GM06990 (cell line): ENCODE measurements at places on chromosomes 12 and 14.

DNA sequence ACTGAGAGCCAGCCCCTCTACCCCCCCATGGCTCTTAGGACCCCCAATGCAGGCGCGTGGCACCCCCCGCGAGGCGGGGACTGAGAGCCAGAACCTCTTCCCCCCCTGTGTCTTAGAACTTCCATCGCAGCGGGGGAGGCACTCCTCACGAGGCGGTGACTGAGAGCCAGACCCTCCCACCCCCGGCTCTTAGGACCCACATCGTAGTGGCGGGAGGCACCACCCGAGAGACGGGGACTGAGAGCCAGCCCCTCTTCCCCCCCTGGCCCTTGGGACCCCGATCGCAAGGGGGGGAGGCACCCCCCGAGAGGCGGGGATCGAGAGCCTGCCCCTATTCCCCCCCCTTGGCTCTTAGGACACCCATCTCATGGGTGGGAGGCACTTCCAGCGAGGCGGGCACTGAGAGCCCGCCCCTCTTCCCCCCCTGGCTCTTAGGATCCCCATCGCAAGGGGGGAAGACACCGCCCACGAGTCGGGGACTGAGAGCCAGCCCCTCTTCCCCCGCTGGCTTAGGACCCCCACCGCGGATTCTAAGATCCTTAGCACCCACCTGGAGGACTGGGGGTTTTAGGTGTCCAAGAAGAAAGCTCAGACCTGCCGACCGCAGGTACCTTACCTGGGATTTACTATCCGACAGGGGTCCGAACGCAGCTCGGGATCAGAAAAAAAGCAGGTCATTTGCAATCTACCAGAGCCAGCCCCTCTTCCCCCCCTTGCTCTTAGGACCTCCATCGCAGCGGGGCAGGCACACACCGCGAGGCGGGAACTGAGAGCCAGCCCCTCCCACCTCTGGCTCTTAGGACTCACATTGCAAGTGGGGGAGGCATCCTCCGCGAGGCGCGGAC, 44.9 kb downstream of the DDX11 start:
- no peak for DNase-seq

- DNase-seq: no peak
Observed at GRCh38 chr14:78130356-78130755, 39.8 kb upstream of the NRXN3 start.

- no peak for DNase-seq
Observed at GRCh38 chr12:48744251-48745008, 27.9 kb upstream of the CCNT1 start.

DNA sequence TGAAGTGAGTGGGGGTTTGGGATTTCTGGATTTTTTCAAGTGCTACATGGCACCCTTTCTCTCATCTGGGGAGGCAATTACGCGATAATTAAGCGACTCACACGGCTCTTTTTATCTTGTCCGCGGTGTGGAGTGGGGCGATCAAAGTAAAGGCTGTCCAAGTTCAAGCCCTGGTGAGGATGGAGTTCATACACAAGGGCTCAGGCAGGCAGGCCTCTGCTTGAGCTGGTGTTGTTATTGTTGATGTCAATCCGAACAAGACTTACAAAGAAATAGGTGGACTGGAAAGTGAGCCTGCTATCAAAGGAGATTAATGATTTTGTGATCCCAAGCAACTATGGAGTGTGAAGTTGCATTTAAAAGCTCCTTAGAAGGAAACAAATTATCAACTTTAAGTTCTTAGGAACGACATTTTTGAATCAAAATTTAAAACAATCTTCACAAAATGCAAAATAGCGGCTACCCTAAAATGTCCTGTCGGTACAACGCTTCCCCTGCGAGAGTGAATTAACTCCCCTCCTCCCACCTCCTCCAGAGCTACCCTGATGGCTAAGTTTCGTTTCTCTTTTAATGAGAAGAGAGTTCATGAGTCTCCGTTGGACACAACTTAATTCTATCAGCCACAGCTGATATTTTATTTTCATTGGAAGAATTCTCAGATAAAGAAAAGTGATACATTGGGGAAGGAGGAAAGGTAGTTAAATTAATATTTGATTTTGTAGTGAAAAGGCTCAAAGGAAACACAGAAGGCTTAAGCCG, 5.9 kb downstream of the FOXA1 start:
- no peak for DNase-seq

DNA sequence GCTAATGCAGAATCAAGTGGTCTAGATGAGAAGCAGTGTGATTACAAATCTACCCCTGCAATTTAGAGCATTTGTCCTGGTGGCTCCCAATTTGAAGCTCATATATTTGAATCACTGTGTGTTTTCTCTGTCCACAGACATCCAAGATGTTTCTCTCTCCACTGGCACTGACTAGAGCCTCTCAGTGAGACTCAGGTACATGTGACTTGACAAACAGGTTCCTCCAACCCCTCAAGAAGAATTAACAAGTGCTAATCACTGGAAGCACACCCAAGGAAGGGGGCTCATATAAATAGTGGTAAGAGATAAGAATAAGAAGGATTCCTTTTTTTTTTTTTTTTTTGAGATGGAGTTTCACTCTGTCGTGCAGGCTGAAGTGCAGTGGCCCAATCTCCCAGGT, 20.5 kb downstream of the OR10G2 start:
- DNase-seq: no peak

GRCh38 chr12:44848703-44849085, 27.4 kb downstream of the NELL2 start:
- peak; percentile 29 for DNase-seq

DNA sequence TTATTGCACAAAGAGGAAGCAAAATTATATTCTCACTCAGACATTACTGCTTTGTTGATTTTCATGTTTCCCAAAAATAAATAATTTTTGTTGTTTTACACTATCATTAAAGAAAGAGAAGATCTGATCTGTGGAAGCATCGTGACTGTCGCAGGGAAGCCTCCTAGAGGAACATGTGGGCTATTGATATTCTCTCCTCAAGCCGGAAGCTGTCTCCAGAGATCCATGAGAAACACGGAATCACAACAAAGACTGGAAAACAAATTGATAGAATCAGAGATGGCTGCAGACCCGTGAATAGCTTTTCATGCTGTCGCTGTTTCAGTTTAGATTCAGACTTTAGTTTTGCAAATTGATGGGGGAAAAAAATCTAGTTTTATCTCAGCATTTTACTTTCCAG, 235.2 kb upstream of the TMPO start:
- DNase-seq: no peak

- no peak for DNase-seq
Observed at GRCh38 chr14:37588667-37588955, 6.4 kb downstream of the FOXA1 start.

GRCh38 chr12:3752741-3753486, at the start of gene CRACR2A:
CRACR2A (minus strand) TSS chr12:3753109; CDS start chr12:3696999, 56,110 bp downstream.
- peak; percentile 91 for DNase-seq

- no peak for DNase-seq
Observed at GRCh38 chr14:94700336-94700735, 69.6 kb downstream of the GSC start.

GRCh38 chr12:48053883-48054282, 49.6 kb upstream of the COL2A1 start:
- no peak for DNase-seq

- no peak for DNase-seq
Observed at GRCh38 chr12:96402061-96402460, 1.8 kb upstream of the CDK17 start.

DNA sequence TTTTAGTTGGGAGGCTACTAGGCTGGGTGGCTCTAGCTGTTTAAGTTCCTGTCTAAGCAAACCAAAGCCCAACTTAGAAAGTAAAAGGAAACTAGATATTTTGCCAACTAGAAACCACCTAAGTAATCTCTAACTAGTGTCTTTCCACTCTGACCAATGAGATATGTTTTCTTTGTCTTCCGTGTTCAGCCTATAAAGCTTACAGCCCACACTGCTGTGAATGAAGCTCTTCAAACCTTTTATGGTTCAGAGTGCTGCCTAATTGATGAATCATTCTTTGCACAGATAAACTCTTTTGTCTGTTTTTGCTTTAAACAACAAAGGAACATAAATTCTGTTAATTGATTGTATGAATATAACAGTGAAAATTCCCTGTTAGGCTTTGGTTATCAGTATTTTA, 66.1 kb downstream of the FUT8 start:
- peak; percentile 39 for DNase-seq

GRCh38 chr14:53358166-53358565, 205.0 kb upstream of the DDHD1 start:
- DNase-seq: no peak

- DNase-seq: no peak
Observed at GRCh38 chr12:6322969-6323339, 12.5 kb downstream of the PLEKHG6 start.

DNA sequence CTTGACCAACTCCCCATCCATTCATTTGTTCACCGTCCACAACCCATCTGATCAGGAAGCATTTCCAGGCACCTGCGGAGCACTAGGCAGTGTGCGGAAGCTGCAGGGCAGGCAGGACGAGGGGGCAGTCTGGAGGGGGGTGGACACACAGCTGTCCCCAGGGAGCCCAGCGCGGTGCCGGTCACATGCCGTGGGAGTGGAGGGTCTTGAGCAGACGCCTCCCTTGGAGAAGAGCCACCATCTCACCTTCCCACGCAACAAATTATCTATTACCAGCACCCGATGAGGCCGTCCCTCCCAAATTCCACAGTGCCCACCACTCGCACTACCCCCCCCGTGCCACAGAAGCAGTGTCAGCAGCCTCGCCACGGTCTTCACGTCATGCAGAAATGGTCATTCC, 10.8 kb downstream of the DLK1 start:
- DNase-seq: no peak

DNA sequence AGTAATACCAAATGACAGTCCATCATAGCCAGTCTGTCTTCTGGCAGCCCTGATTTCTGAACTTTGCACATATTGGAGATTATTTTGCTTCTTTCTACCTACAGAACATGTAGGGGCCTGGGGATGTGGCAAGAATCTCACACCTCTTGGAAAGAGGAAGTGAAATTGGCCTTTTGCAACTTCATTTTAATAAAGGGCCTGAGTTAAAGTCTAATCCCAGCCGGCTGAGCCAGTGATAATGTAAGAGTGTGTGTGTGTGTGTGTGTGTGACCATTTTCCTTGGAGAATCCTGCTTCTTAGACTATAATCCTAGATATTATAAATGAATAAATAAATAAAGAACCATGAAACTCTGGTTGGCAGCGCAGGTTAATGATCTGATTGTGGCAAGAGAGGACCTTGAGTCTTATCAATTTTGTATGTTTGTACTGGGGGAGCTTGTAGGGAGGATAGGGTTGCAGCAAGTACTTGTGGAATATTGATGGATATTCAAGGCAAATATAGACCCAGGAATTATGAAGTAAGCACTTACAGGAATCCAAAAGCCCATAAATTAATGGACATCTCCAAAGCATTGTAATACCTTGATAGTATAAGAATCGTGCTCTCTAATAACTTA, 233.2 kb upstream of the AMIGO2 start:
- DNase-seq: peak; percentile 22

DNA sequence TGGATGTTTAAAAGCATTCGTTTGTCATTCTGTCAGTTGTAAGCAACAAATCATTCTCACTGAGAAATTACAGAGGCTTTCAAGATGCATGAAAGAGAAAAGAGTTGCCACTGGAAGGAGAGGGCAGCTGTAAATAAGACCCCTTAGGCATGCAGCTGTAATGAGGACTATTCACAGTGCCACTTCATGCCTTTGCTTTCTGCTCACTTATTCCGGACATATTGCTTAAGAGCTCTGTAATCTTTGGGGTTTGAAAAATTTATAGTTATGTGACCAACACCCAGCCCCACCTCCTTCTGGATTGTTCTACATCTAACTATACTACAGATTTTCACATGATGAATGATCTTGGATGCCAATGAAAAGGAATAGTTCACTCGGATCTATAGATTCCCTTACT, 194.8 kb upstream of the DCN start:
- no peak for DNase-seq

DNA sequence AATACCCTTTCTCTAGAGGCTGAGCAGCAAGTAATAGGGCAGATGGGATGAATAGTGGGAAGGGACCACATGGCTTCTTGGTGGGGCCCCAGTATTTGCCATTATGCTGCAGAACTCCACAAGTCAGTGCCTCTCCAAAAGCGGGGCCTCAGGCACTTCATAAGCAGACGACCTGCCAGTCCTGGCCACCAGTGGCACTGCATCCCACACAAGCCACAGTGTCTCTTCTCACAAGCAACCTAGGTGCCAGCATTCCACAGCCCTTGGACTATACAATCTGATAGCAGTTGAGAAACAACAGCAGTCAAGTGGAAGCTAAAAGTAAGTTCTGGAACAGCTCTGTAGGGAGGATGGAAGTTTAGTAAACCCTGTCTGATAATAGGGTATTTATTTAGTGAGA, 4.2 kb upstream of the SLC8A3 start:
- no peak for DNase-seq

DNA sequence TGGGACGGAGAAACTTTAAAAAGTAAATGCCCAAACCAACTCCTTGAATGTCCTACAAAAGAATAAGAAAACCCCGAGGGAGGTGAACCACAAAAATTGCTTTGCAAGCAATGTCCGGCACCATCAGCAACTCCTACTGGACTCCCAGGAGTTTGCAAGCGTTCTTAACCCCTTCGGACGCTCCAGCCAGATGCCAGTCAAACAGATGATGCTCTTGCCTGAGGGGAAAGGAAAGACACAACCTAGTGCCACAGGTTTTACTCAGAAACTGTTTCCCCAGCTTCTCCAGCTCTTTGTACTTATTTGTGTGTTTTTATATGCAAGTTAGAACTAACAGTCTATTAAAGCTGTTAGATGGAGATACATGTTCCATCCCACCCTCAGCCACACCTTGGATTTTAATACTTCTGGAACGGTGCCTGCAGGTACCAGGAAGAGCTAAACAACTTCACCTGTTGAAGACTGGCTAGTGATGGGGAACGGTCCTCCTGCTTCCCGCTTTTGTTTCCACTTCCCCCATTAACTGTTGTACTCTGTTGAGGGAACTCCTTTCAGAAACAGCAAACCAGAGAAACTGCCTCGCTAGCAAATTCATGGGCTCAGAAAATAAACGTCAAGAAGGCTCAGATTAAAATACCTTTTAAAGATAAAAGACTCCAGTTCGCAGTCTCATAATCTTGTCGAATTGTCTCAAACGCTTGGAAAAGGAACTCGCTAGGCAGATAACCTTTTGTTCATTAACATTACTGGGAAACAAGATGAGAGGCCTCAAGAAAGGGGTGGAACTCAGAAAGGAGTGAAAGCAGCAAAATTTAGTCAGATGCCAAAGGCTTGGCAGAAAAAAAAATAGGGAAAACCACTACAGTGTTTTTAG, 1.1 kb upstream of the FERMT2 start:
- DNase-seq: no peak

- no peak for DNase-seq
Observed at GRCh38 chr14:32224737-32225377, 21.8 kb upstream of the RNU6-8 start.

DNA sequence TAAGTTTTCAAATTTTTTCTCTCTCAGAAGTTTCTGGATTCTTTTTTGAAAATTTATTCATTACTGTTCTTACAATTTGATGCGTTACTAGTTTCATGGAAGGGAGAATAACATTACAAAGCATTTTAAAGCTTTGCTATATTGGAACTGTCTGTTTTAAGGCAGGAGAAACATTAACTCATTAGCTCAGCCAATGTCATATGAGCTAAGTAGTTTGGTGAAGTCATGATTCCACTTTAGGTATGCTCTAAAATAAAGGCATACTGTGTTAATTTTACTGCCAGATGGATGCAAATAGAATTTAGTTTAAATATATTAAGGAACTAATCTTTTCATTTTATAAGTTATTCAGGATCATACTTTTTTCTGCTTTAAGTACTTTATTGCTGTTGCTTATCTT, 46.0 kb downstream of the ARID2 start:
- DNase-seq: no peak

GRCh38 chr12:27109334-27110028, 27.1 kb upstream of the C12orf71 start:
- no peak for DNase-seq

- no peak for DNase-seq
Observed at GRCh38 chr12:132210223-132211055, 66.2 kb downstream of the NOC4L start.

- DNase-seq: no peak
Observed at GRCh38 chr12:104604995-104605675, 148.4 kb downstream of the CHST11 start.
